Activated CD4-positive, alpha-beta T cell treated with anti-CD3 and anti-CD28 coated beads, Interleukin-10, Interleukin-2, amounts not matched to agents 100 ng/mL and 50 ng/mL, durations not matched to agents 16 hours and 8 hours (primary cell): ENCODE measurements at places on chromosomes 5 and 9.
A peak's percentile ranks its signal among the peaks of the same experiment; 100 is the strongest.

- DNase-seq = no peak
Measured at GRCh38 chr9:8241201-8241600, 441.6 kb upstream of the DMAC1 start.

DNA sequence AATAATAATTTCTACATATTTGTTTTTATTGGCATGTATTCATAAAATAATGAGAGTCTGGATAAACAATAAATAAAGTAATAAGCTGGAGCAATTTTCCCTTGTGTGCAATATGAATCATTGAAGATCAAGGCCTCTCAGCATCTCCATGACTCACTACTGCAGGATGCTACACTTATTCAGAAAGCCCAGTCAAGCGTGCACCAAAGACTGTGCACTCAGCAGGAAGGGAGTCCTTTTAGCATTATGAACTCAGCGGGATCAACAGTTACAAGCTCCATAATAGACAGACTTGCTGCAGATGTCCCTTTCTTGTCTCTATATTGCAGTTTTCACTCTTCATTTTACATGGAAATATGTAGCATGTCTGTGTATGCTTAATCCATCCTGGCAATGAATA lies 485.3 kb downstream of the CDH9 start:
- no peak for DNase-seq

- DNase-seq = no peak
Measured at GRCh38 chr9:101093620-101094019, 65.1 kb downstream of the PLPPR1 start.

GRCh38 chr5:65086234-65086890 lies 317.6 kb downstream of the CWC27 start:
- DNase-seq = no peak

GRCh38 chr9:112378328-112379176 lies 1.4 kb upstream of the HSDL2 start:
- DNase-seq = peak; percentile 47

GRCh38 chr5:35971186-35971877 lies 19.9 kb downstream of the UGT3A1 start:
- no peak for DNase-seq

GRCh38 chr5:16754601-16755000 lies 137.8 kb upstream of the RETREG1 start:
- no peak for DNase-seq

- no peak for DNase-seq
Measured at GRCh38 chr5:134043793-134044792, 39.3 kb upstream of the VDAC1 start.

- DNase-seq = no peak
Measured at GRCh38 chr9:91106415-91107081, 255.2 kb downstream of the AUH start.

DNA sequence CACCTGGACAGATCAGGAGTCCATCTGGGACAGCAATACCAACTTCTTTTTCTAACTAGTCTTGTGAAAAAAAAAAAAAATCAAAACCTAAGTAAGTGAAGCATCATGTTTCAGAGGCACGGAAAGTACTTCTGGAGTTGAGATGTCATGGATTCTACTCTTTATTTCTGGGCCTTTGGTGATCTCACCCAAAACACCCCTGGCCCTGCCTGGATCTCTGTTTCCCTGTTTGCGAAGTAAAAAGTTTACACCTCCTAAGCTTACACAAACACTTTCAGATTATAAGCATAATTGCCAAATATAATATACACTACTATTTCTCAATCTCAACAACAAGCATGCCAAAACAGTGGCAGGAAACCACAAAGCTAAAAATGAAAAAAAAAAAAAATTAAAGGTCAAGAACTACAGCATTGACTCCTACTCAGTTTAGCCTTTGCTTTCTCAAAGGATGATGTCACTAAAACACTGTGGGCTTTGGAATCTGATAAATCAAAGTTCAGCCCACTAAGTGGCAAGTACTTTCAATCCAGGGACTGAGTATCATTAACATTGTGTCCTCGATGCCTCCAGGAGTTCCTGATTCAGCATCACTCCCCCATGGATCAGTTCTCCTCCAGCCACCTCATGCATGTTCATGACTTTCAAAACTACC lies 291.9 kb downstream of the NFIB start:
- no peak for DNase-seq

GRCh38 chr5:9786380-9787360 lies 156.5 kb upstream of the TAS2R1 start:
- no peak for DNase-seq

DNA sequence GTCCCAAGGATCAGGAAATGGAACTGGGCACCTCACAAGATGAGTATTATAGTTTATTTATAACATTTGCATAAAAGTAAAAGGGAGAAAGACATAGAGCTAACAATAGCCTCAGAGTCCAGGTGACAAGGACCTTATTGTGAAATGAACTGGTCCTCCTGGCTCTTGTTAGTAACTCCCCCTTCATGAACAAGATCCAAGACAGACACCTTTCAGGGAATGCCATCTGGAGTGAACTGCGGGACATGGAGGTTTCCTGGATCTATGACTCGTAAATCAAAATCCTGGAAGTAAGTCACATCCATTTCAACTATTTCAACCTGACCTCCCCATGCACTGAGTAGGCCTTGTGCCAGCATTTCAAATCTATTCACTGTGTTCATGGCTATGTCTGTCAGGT lies 129.5 kb upstream of the GAS1 start:
- DNase-seq = no peak

- DNase-seq = no peak
Measured at GRCh38 chr9:135792268-135793128, 90.5 kb downstream of the KCNT1 start.

- DNase-seq = no peak
Measured at GRCh38 chr5:31561946-31562345, 29.8 kb downstream of the C5orf22 start.

DNA sequence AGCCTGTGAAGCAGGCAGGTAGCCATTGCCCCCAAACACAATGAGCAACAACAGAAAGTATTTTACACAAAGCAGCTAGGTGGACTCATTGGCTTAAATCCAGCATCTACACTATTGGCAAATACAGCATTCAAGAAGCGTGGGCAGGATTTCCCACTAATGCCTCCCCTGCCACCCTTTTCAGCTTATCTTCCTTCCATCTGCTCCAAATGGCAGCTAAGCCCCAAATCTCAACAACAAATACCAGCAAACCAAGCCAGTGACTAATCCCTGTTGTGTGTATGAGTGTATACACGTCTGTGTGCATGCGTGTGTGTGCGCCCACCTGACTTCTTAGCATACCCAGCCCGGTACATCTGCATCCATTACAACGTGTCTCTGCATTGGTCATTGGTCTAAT lies 151.2 kb upstream of the WWC1 start:
- no peak for DNase-seq

DNA sequence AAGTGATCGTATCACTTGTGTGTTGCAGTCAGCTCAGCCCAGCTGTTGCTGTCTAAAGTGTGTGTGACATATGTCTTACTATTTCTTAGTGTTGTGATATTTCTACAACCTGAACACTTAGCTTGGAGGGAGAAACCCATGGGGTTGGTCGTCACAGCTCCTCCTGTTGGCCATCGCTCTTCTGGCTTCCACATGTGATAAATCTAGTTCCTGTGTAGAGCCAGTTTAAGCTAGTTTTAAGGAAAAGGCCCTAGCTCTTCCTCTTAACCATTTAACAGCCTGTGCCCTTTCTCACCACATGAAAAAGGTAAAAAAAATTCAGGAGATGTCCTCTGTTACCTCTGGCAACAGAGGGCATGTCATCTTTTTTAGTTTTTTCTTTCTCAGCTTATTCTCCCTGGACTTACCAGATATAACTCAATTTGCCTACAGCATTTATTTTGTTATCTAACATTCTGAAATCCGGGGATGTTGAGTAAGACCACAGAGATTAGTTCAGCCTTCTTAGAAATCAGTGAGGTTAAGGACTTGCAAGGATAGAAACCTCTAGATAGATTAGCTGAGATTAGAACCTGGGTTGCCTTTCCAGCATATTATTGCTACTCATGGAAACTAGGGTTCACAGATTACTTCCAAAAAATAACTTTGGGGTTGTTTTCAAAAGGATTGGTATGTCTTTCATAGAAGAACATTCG lies 100.4 kb downstream of the GAPVD1 start:
- peak; percentile 16 for DNase-seq

GRCh38 chr5:132627470-132627869 lies 30.5 kb upstream of the IL13 start:
- DNase-seq = no peak

DNA sequence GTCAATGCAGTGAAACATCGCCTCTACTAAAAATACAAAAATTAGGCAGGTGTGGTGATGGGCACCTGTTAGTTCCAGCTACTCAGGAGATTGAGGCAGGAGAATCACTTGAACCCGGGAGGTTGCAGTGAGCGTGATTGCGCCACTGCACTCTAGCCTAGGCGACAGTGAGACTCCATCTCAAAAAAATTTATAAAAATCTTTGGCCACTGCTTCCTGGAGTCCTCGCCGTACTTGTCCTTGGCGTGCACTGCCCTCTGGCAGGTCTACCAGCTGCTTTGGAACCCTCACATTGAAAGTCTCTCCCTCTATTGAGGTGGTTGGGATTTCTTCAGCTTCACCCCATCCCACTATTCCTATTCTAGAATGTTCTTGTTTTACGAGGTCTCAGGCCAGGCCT lies 25.0 kb downstream of the DYNC2I2 start:
- no peak for DNase-seq

DNA sequence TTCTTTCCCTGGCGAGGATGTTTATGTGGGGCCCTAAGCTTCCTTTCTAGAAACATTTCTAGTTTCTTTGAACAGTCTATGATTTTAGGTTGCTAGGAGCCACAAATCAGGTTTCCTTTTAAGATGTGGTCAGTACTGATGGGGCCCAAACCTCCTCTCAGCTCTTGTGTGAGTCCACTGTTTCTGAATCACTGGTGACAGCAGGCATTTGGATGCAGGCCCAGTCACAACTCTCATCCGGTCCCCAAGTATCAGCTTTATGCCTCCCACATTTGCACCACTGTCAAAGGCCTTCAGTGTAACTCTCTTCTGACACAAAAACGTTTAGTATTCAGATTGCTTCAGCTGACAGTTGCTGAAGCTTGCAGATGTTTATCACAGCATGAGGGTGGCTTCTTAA lies 7.8 kb downstream of the DMRT2 start:
- DNase-seq = no peak

DNA sequence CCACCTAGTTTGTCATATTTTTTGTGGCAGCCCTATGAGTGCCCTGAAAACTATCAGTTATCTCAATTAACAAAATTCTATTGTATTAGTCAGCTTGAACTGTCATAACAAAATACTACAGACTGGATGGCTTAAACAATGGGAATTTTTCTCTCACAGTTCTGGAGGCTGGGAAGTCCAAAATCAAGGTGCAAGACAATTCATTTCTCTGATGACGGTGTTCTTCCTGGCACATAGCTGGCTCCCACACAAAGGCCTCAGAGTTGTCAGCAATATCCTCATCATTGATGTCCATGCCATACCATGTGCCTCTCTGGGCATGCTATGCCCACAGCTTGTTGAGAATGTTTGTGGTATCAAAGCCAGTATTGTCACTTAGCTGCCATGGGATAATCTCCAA lies 691.9 kb downstream of the NR2F1-AS1 start:
- DNase-seq = no peak

DNA sequence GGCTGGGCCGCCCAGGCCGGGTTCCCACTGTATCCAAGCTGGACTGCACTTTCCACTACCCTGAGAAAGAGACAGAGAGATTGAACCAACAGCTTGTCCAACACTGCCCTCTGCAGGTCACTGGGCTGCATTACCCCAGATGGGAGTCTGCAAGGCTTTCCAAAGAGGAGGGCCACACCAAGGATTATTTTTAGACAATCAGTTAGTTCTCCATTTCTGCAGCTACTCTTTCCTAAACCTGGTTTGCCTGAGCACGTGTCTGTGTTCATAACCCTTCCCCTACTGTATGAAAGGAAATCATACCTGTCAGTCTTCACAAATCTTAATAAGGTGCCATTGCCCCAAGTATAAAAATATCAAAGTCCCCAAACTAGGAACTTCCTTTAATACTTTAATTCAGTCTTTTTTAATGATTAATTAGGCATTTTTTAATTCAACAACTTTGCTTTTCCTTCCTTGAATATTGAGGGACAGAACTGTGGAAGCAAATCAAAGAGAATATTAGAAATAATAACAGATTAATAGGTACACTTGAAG lies 13.4 kb upstream of the FGF1 start:
- DNase-seq = peak; percentile 81

- DNase-seq = no peak
Measured at GRCh38 chr5:58800356-58800755, 217.5 kb downstream of the RAB3C start.

DNA sequence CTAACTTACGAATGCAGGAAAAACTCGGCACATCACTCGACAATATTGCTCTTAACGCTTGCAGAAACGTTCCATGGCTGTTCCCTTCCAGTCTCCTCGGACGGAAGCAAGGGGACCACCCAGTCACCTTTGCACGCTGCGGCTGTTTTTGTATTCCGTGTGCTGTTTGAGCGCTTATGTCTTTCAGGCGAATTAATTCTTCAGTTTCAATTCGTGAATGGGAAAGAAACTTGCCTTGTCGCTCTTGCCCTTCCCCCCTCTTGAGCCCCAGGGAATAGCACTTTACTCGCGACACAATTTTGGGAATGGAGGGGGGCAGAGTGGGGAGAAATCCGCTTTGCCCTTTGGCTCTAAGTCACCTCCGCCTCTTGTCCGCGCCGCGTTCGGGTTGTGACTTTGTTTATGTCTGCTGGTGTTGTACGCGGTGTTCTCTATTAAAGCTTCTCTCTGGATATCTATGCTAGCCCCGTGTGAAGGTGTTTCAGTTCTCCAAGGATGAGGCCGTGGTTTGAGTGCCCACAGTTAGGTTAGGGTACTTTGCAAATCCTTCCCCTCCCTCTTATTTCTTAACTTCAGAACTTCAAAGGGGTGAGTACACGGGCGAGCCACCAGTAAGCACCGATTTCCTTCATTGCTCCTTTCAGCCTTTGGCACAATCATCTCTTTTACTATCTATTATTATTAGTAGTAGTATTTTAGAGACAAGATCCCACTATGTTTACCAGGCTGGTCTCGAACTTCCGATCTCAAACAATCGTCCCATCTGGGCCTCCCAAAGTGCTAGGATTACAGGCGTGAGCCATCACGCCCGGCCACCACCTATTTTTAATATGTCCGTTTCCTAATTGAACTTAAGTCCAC lies 2.7 kb downstream of the FOXB2 start:
- no peak for DNase-seq

- peak; percentile 22 for DNase-seq
Measured at GRCh38 chr5:56264417-56265025, 31.4 kb upstream of the ANKRD55 start.

DNA sequence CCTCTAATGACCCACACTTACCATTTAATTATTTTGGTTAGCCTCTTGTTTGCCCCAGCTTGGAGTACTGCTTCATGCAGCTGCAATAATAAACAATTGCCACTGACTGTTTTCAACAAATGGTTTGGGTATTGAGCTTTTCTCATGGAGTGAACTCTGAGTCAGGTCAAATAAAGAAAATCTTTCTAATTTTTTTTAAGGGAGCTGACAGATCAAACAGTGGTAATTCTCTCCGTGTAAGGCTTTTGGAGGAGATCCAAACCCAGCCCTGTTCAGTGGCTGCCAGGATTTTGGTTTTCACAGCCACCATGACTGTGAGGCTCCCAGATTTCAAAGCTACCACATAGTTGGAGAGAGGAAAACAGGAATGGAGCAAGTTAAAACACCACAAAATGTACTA lies 110.7 kb upstream of the EFNA5 start:
- no peak for DNase-seq
